Muscle of leg (tissue), 16 donors: ENCODE measurements at places on chromosomes 1 and 21.

GRCh38 chr1:22978299-22978698 is 5.6 kb upstream of the LACTBL1 start:
- no peak for DNase-seq
- no peak overlapping the region for H3K4me3 ChIP-seq
- H3K27me3 ChIP-seq: peaks cover 4% of the 10 kb centered on the region
- H3K36me3 ChIP-seq: no peaks in the 10 kb centered on the region

- H3K4me3 ChIP-seq: no peak overlapping the region
- H3K27ac ChIP-seq: no peak overlapping the region
- DNase-seq: no peak
- H3K27me3 ChIP-seq: peaks cover 4% of the 10 kb centered on the region
These were observed 107.1 kb upstream of the OLIG2 start for GRCh38 chr21:32918478-32919120.

GRCh38 chr1:32332290-32333079 is 3.5 kb downstream of the MARCKSL1 start:
- no peak for DNase-seq
- no peak overlapping the region for H3K27ac ChIP-seq
- peaks cover 58% of the 10 kb centered on the region for H3K36me3 ChIP-seq
- H3K4me1 ChIP-seq: peaks cover 32% of the 10 kb centered on the region
- no peak overlapping the region for H3K4me3 ChIP-seq

- no peak overlapping the region for H3K27ac ChIP-seq
- H3K4me3 ChIP-seq: no peak overlapping the region
- H3K36me3 ChIP-seq: no peaks in the 10 kb centered on the region
- no peaks in the 10 kb centered on the region for H3K27me3 ChIP-seq
- H3K4me1 ChIP-seq: no peaks in the 10 kb centered on the region
These were observed 175.0 kb upstream of the TNR start for GRCh38 chr1:175918364-175918801.

GRCh38 chr1:199405634-199406196 is 621.8 kb upstream of the NR5A2 start:
- H3K4me3 ChIP-seq: no peak overlapping the region
- H3K27ac ChIP-seq: no peak overlapping the region
- H3K27me3 ChIP-seq: no peaks in the 10 kb centered on the region
- peaks cover 2% of the 10 kb centered on the region for H3K4me1 ChIP-seq
- DNase-seq: no peak
- no peaks in the 10 kb centered on the region for H3K36me3 ChIP-seq
